ENCODE measurements at places on chromosomes 1 and 21.

DNA sequence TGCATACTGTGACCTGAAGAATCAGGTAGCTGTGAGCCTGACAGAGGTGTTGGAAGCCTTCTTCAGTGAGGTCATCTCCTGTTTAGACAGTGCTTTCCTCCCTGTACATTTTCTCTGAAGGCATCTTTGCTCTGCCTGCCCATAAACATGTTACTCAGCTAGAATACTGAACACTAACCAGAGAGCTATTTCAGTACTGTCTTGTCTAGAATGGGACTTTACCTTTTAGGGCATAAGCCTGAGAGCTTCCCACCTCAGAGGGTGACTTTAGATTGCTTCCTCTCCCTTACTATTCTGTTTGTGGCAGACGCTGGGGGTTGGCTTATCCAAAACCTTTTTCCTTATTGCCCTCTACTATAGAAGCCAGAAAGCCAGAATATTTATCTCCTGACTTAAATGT is 23.3 kb upstream of the ZNF326 start:
- no peak for DNase-seq

GRCh38 chr1:22500471-22500870 is 48.8 kb downstream of the ZBTB40 start:
- no peak for DNase-seq

DNA sequence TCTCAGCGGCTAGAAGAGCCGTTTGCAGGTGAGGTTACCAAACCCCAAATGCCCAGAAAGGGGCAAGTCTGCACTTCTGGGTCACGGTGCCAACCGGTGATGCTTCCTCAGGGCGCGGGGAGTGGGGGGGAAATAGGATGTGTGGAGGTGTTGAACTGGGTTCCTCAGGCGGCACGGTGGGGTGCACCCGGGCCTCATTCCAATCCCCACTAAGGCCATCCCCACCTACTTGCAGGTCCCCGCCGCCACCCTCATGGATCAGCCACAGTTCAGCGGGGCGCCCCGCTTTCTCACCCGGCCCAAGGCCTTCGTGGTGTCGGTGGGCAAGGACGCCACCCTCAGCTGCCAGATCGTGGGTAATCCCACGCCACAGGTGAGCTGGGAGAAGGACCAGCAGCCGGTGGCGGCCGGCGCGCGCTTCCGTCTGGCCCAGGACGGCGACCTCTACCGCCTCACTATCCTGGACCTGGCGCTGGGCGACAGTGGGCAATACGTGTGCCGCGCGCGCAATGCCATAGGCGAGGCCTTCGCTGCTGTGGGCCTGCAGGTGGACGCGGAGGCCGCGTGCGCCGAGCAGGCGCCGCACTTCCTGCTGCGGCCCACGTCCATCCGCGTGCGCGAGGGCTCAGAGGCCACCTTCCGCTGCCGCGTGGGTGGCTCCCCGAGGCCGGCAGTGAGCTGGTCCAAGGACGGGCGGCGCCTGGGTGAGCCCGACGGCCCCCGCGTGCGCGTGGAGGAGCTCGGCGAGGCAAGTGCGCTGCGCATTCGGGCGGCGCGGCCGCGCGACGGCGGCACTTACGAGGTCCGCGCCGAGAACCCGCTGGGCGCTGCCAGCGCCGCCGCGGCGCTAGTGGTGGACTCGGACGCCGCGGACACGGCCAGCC is 3.9 kb downstream of the OBSCN start:
- no peak for DNase-seq

DNA sequence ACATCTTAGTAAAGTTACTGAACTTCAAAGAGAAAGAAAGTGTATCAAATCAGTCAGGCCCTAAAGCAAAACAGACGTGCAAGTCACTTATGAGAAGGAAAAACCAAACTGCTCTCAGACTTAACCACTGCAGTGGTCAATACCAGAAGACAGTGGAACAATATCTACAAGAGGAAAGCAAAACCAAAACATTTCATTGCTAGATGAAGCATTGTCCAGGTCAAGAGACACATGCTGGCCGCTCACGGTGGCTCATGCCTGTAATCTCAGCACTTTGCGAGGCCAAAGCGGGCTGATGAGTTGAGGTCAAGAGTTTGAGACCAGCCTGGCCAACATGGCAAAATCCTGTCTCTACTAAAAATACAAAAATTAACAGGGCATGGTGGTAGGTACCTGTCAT is 82.0 kb upstream of the MROH9 start:
- DNase-seq = no peak

- no peak for DNase-seq
Observed at GRCh38 chr1:40244138-40244744, 3.5 kb upstream of the TMCO2 start.

DNA sequence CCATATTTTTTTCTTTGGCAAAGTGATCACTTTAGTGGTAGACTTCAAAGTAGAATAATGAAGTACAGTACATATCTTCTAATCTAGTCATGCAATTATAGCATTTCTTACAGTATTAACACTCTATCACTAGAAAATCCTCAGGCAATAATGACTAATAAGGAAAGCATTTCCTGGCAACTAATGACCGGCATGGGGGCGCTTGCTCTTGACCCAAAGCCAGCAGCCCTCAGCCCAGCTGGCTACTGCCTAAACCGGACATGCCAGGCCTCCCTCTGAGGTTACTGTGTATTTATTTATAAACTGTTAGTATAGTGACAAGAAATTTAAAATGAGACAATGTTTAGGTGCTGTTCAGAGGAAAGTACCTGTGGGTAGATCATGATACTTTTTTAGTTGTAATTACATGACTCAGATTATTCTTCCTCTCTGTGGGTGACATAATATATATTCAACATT is 633.8 kb downstream of the PTPRC start:
- no peak for DNase-seq

DNA sequence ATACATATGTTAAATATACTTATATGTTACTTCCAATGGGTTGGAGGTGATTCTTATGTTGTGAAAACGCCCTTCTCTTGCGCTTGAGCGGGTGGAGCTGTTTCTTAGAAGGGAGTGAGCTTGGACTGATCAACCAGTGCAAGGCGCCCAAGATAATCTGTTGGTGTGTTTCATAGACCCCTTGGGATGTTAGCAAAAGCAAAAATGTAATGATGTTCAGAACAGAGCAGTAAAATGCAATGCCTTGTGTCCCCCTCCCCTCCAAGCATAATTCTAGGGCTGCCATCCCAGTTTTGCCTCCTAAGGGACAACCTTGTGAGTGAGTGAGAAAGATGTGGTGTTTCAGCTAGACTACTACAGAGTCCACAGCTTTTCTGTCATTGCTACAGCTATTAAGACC is 6.2 kb upstream of the CD34 start:
- no peak for DNase-seq

DNA sequence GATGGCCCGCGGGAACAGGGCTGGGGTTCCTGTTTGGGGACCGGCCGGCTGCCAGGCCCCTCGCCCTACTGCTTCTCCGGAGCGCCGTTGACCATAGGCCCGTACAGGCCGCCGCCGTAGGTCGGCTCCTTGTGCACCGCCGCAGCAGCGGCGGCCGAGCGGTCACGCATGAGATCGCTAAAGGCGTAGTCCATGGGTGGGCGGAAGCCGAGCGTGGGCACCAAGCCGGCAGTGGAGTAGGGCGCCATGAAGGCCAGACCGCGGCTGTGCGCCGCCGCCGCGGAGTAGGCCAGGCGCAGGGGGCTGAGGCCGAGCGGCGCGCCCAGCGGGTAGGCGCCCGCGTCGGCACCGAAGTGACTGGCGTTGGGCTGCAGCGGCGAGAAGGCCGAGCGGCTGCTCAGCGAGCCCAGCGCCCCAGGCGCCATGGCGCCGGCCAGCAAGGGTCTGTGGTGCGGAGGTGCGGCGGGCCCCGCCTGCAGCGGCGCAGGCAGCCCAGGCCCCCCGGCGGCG is 4.6 kb downstream of the DMRTA2 start:
- no peak for DNase-seq

DNA sequence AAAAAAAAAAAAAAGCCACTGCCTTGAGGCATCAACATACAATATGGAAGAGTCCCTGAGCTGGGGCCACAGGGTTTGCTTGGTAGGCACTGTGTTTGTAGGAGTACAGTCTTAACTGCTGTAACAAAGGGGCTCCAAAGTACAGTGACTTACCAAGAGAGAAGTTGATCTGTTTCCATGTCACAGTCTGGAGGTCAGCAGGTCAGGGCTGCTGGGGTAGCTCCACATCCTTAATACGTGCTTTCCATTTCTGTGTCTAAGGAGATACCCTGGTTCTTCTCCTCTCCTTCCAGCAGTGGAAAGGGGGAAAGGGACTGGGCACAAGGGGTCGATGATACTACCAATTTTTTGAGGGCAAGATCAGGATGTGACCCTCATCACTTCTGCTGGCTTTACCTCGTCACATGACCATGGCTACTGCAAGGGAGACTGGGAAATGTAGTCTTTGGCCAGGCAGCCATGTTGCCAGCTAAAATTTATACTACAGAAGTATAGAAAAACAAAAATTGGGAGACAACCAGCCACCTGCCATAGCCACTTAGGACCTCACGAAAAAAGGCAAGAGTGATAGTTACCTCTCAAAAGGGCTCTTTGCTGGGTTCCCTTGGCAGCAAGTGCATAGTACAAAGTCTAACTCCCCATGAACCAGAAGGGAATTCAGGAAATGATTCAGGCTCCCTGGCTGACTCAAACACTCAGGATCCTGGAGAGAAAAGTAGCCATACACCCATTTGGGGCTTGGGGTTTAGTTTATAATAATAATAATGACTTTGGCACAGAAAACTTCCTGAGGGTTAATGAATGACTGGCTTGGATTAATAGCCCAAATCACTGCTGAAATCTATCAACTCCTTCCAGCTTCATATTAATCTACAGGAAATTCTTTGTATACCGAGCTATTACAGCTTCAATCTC is 52.7 kb upstream of the ATP5PO start:
- no peak for DNase-seq

DNA sequence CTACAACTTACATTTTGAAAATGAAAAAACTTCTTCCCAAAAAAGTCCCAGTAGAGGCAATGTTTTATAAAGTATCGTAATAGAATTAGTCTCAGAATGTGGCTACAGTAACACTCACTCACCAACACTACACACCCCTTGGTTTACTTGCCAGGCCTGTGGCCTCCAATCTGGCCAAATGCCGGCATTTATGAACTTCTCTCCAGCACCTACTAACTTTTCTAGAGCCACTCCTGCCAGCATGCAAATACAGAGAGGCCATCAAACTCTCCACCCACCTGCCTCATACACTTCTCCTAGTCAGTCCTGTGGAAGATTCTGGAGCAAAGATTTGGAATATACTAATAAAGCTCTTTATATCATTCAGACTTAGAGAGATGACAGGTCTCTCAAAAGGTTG is 32.3 kb downstream of the STPG1 start:
- DNase-seq = no peak

DNA sequence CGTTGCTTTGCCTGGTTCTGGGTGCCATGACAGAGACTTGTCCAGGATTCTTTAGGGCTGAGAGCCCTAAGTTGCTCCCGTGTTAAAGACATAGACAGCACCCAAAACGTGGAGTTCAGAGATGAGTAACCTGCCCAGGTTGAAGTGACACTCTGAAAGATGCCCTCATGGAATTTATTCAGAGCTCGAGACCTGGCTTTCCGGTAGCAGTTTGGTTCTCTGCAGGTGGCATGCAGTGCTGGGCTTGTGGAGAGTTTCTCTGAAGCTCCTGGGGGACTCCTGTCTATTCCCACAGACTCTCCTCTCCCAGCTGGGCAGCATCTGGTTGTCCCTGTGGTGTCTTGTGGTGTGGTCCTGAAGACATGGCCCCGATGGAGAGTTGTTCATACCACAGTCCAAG is 241.0 kb downstream of the RHOU start:
- DNase-seq = no peak

DNA sequence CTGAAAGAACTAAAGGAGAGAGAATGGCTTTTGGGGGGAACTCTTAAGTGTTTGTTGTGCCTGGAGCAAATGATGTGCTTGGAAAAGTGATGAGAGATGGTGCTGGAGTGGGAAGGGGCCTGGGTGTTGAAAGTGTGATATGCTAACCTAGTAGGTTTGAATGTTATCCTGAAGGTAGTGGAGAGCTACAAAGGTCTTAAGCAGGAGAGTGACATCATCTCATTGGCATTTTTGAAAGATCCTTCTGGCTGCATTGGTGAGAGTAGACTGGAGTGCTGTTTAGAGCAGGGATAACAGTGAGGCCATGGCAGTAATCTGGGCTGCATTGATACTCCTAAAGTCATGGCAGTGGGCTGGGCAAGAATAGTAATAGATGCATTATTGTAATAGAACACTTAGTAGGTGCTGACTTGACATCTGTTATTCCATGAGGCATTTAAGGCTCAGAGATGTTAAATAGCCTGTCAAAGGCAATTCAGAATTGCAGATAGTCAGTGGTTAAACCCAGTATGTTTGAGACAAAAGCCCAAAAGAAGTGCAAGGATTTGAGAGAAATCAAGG is 44.5 kb downstream of the MDM4 start:
- no peak for DNase-seq

DNA sequence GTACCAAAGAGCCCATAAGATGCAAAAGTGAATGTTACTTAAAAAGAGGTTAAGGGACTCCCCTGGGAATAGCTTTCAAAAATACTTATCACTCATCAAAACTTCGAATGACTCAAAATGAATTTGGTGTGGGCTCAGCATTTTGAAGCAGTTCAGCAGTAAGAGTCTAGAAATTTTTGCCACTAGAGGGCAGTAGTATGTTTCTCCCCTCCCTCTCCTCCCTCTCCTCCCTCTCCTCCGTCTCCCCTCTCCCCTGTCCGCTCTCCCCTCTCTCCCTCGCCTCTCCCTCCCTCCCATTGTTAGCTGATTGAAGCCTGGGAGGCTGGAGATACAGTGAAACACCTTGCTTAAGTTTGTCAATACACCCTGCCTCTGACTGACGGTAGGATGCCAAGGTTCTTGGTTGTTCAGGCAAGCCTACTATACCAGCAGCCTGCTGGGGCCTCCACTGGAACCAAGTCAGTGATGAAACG is 70.8 kb upstream of the TENT5C start:
- no peak for DNase-seq

GRCh38 chr1:209256766-209257350 is 326.7 kb upstream of the CAMK1G start:
- DNase-seq = no peak

DNA sequence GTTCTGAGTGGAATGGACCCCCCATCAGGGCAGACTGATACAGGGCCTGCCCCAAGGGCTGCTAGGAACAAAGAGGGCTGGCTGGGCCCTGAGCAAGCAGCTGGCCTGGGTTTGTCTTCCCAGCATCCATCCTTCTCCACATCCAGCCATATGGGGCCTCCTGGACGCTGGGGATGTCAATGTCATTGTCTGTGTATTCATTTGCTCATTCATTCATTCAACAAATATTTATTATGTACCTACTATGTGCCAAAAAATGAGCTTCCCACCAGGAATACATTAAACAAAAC is 15.6 kb upstream of the ECE1 start:
- DNase-seq = no peak

- no peak for DNase-seq
Observed at GRCh38 chr1:46393510-46393909, 607 bp upstream of the FAAH start.

DNA sequence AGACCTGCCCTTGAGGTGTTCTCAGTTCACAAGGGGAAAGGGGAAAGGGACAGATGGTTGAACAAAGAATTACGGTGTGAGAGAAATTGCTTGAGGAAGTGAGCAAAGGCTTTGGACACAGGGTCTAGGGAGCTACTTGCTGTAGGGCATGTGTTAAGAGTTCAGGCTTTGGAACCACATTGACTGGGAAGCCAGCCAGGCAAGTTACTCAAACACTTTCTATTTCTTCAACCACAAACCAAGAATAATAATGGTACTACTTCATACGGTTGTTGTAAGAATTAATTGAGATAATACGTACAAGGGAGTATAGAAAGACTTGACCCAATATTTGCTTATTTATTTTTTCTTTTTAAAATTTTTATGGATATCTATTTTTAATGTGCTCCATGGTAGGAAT is 26.6 kb downstream of the AK4 start:
- no peak for DNase-seq
